ENCODE measurements at places on chromosomes 2 and 18.

DNA sequence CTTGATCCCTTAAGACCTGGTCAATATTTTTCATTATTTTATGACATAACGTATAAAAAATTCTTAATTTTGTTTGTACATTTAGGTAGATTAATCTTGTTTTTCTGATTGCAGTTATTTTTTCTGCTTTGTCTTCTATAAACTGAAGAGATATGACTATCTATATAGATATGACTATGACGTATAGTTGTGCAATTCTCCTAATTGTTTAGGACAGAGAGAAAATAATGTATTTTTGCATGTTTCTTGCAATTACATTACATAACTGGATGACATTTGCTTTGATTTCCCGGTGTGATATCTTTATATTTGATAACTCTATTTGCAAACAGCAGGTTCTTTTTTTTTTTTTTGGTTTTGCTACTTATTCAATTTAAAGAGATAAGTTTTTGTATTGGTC, 310.2 kb upstream of the REG3G start:
- DNase-seq = no peak

GRCh38 chr2:158045362-158045761, 56.3 kb upstream of the UPP2 start:
- no peak for DNase-seq

- DNase-seq = no peak
Observed at GRCh38 chr2:15763822-15764682, 172.4 kb downstream of the DDX1 start.

GRCh38 chr2:109415581-109416013, 198.2 kb downstream of the SEPTIN10 start:
- no peak for DNase-seq

GRCh38 chr2:238376884-238377391, 49.8 kb upstream of the ASB1 start:
- DNase-seq = no peak

DNA sequence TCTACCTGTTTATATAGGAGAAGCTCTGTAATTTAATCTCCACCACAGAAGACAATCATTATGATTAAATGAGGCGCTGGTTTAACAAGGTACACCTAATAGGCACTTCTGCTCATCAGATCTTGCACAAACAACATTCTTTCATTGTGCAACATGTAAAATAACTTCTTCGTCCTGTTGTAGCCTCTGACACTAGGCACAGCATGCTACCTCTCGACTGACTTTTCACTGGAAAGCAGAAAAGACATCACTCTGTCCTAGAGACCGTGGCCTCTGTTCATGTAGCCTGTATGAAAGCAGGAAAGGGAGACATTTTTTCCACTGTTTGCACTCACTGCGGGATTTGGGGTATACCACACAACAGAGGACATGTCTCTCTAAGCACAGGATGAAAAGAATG, 316.5 kb downstream of the IRS1 start:
- no peak for DNase-seq

- DNase-seq = no peak
Observed at GRCh38 chr2:17363846-17364245, 154.4 kb downstream of the RAD51AP2 start.

GRCh38 chr2:133138693-133139092, 429.6 kb downstream of the NCKAP5 start:
- no peak for DNase-seq

DNA sequence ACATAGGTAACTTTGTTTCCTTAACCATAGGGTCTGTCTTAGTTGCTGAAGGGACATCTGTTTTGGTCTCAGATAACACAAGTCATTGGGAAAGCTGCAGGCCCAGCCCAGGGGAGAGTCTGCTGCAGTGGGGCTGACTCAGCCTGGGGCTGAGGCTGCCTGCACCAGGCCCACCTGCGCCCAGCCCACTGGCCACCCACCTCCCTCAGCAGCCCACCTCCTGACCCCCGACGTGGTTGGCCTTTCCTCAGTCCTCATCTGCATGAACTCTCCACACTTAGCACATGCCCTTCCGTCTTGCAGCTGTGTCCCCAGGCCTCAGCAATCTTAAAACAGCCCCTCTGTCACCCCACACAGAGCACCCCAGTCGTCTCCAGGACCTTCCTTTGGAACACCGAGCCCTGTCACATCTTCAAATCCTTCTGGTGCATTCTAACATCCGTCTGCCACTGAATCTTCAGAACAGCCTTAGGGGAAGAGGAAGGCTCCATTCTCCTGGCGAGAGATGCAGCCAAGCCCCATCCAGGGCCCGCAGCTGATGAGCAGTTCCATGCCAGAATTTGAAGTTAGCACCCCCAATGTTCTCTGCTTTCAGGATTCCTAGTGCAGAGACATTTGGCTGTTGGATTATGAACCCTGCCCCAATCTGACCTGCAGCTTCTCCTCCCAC, 231.4 kb downstream of the SEPTIN10 start:
- peak; percentile 55 for DNase-seq

- DNase-seq = no peak
Observed at GRCh38 chr2:8714971-8715370, 33.1 kb downstream of the ID2 start.

- no peak for DNase-seq
Observed at GRCh38 chr2:61727746-61728145, 126.1 kb downstream of the FAM161A start.

DNA sequence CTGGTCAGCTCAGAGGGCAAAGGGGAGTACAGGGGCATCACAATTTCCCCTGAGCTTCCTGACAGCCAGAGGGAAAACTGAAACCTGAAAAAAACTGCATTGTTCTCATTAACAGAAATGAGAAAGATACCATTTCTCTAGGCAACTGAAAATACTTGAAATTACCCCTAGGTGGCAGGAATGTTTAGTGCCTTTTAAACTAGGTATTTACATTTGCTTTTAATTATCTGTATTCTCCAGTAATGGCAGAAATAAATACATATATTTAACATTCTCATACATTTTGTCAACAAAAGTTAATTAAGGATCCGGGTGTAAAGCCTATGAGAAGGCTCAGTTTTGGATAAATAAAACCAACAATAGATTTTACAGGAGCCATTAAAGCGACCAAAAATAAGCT, 34.5 kb downstream of the RPL31 start:
- DNase-seq = no peak

DNA sequence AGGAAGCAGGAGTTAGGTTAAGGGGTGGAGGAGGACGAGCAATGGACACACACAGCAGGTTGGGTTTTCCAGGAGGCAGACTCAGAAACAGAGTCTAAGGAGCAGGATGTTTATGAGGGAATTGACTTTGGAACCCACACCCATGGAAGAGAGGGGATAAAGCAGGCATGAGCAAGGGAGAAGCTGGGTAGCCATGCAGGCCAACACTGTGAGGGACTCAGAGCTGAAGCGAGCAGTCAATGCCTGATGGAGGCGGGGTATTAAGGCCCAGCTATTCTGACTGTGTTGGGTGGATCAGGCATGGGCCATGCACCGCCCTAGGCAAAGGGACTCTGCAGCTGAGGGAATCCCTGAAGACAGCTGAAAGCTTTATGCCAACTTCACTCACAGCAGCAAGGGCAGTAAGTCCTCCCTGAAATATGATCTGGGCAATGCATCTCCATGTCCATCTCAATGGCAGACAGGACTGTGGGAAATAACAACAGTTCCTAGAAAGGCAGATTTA, 37.6 kb downstream of the TEX51 start:
- DNase-seq = no peak

GRCh38 chr2:25521665-25522387, 151.6 kb downstream of the DTNB start:
- DNase-seq = no peak

- DNase-seq = peak; percentile 56
Observed at GRCh38 chr2:159230145-159230877, 56.2 kb downstream of the WDSUB1 start.

DNA sequence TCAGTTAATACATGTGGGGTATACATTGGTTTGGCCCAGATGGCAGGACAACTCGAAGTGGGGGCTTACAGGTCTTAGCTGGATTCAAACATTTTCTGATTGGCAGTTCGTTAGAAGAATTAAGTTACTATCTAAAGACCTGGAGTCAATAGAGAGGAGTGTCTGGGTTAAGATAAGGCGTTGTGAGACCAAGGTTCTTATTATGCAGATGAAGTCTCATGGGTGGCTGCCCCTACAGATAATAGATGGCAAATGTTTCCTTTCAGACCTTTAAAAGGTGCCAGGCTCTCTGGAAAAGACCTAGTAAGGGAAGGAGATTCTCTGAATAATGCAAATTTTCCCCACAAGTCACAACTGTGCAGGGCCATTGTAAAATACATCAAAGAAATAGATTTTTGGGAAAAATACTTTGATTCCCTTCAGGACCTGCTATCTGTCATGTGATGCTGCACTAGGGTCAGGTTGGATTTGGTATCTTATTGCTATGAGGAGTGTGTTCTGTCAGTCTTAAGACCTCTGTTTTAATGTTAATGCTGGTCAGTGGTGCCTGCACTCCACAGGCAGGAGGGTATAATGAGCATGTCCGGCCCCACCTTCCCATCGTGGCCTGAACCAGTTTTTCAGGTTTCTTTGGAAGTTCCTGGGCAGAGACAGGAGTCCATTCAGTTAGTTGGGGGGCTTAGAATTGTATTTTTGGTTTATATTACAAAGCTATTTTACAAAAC, 14.3 kb upstream of the MC5R start:
- no peak for DNase-seq

- DNase-seq = no peak
Observed at GRCh38 chr2:86055314-86055713, 50.4 kb downstream of the POLR1A start.

DNA sequence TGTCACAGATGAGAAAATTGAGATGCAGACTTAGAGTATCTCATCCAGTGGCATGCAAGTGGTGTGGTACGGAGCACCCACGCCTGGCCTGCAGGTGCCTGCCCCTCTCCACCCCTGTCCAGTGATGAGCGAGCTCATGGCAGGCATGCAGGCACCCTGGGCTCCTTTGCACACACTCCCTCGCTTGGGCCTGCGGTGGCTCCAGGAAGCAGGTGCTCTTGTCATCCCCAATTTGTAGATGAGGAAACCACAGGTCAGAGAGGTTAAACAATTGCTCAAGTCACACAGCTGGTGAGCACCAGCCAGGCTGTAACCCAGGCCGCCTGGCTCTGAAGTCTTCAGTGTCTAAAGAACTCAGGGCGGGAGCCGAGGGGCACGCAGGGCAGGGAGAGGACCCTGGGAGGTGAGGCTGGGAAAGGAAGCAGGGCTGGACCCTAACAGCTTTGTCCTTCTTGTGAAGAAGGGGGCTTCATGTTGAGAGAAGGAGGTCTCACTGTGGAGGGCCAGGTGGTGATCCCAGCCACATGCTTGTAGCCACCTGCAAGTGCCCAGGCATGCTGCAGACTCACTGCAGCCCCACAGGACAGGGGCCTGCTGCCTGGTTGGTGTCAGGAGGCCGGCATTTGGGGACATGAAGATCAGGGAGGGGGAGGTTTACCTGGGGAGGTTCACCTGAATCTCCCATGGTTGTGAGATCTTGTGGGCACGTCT, 166.2 kb downstream of the SH3RF3 start:
- no peak for DNase-seq

DNA sequence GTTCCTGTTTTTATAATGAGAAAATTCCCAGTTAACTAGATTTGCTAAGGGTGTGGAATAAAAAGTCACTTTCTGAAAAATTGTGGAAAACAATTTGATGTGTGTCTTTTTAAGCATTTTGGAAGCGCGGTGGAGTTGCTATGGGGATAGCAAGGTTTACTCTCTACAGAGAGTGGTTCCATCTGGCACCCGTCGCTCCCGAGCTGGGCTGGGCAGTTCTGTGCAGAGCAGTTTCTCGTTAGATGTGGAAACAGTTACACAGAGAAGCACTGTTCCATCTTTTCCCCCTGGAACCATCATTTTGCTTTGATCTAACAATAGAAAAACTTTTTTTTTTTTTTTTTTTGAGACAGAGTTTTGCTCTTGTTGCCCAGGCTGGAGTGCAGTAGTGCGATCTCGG, 17.4 kb downstream of the LDLRAD4 start:
- DNase-seq = peak; percentile 90

- no peak for DNase-seq
Observed at GRCh38 chr2:2320486-2321199, 10.4 kb downstream of the MYT1L start.

GRCh38 chr2:88638743-88639142, 11.5 kb upstream of the EIF2AK3 start:
- DNase-seq = no peak

- DNase-seq = no peak
Observed at GRCh38 chr2:190182071-190182524, 119.6 kb upstream of the MSTN start.

- peak; percentile 58 for DNase-seq
Observed at GRCh38 chr2:196601430-196602306, 37.8 kb upstream of the CCDC150 start.

DNA sequence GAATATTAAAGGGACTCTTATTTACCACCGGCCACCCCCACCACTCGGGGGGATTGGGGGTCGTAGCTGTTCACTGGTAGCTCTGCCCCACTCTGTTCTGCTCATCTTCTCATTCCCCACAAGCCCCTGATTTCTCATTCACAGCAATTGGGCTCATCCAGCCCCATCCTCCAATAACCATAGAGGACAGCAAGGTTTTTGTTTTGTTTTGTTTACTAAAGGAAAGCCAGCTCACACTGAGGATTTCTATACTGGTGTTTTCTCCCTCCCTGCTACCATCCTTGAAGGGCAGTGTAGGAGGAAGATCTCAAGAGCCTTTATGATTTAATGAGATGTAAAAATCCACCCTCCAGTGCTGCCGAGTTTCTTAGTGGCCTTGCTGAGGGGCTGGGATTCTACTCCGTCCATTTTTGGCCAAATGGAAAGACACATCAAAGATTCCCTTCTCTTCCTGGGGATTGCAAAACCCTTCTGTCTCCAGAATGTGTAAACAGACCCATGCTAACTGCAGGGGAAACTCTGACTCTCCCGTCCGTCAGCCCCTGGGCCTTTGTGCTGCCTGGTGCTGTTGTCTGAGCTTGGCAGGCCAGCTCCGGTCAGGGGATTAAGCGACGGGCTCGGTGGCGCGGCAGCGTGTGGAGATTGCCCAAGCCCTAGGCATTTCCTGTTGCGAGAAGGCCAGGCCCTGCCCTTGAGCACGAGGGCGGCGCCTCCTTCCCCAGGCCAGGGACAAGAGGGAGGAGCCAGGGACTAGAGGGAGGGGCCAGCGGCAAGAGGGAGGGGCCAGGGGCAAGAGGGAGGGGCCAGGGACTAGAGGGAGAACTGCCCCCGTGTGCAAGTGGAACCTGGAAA, 165.0 kb downstream of the ANTXR1 start:
- DNase-seq = peak; percentile 76

GRCh38 chr2:75177427-75177826, 21.9 kb downstream of the TACR1 start:
- no peak for DNase-seq

DNA sequence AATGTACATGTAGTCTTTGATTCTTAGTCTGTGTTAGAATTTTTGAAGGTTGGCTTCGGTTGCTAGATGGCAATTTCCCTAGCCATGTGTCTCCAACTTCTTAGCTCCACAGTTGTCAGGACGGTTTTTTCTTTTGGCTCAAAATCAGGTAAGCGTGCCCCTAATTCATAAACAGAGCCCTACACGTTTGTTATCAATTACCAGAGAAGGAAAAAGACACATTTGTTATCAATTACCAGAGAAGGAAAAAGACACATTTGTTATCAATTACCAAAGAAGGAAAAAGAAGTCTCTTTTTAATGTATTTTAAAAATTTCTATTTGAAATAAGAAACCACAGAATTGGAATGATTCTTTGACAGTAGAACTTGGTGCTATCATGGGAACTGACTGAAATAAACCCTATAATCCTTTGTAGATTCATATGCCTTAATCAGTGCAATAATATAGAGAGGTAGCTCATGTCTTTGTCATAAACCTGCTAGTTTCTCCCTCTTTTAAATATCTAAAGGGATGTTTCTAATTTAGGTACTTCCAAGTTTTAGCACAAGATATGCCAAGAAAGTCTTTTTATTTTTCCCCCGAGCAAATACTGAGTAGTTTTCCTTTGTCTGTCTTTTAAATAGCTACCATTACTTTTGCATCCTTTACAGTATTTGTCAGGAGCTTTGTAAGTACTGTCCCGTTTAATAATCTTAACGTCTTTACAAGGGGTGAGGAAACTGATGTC, 35.9 kb downstream of the CAMKMT start:
- no peak for DNase-seq
